ENCODE measurements at places on chromosomes 3 and 15.

- no peak for DNase-seq
Measured at GRCh38 chr3:56364665-56365064, 103.6 kb downstream of the ERC2 start.

DNA sequence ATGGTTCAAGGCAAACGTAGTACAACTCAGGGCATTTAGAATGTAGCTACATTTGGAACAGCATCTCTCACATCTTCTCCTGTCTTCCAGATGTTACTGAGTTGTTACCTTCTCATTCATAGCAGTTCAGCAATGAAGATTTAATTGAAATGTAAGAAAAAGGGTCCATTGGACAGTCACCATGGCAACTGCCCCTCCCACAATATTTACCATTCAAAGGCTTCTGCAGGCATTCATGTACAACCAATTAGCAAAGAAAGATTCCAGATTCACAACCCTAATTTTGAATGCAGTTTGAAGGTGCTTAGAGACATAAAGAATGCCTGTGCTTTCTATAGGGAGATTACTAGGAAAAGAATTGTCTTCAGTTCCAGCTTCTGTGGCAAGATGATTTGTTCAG, 22.2 kb downstream of the SCN11A start:
- DNase-seq: no peak

GRCh38 chr3:12455740-12456139, 28.5 kb upstream of the TSEN2 start:
- DNase-seq: no peak

DNA sequence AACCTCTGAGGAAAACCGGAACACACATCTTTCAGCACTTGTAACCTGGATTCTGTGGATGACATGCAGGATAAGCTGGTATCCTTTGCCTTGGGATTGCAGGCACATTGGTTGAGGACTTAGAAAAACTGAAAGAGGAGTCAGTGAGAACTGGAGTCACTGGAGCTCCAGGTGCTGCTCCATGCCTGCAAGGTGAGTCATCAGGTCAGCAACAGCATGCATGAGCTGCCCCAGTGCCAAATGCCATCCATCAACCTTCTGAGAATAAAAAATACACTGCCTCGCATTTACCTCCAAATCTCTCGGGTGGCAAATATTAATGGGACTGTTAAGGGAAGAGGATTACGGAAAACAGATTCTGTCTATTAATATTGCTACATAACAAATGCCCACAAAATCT, 729.1 kb downstream of the NTRK3 start:
- no peak for DNase-seq

DNA sequence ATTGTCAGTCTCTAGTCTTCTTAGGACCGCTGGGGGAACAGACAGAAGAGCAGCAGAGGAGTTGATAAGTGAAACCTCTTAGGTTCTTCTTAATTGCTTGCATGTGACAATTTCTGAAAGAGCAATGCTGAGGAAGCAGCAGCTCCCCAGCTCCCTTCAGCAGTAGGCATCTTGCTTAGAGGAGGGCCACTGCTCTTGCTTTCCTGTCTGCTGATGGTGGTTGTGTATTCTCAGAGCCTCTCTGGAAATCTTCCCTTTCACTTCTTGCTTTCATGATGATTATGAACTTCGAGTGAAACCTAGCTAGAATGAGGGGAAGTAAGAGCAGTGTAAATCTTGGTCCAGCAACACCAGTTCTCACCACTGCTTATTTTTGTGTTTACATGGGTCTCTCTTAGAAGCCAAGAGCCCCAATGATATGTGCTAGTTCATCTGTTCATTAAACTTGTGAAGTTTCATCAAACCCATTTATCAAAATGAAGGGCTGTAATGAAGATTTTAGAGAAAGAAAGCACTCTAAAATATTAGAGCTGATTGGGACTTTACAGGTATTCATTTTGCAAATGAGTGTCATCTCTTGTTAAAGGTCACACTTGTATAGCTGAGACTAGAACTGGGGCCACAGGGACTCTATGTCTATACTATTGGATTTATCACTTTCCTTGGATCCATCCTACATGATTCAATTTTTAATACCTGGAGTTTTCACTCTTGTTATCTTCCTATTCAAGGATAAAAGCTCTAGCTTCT, 246.7 kb downstream of the LPP start:
- no peak for DNase-seq

DNA sequence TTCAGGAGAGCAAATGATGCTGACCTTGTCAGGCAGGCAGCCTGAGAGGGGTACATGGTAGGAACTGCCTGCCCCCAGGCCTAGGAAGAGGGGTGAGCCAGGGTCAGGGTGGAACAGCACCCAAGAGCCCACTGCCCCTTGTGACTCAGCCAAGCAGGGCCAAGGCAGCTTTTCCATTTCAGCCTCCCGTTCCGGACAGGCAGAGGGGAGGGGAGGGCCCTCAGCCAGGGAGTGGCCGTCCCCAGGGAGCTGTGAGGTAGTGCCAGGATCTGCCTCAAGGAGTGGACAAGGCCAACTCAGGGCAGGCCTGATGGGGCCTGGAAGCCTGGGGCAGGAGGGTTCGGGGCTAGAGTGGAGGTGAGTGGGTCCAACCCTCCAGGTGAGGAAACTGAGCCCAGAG, 5.1 kb upstream of the ANKRD63 start:
- no peak for DNase-seq

DNA sequence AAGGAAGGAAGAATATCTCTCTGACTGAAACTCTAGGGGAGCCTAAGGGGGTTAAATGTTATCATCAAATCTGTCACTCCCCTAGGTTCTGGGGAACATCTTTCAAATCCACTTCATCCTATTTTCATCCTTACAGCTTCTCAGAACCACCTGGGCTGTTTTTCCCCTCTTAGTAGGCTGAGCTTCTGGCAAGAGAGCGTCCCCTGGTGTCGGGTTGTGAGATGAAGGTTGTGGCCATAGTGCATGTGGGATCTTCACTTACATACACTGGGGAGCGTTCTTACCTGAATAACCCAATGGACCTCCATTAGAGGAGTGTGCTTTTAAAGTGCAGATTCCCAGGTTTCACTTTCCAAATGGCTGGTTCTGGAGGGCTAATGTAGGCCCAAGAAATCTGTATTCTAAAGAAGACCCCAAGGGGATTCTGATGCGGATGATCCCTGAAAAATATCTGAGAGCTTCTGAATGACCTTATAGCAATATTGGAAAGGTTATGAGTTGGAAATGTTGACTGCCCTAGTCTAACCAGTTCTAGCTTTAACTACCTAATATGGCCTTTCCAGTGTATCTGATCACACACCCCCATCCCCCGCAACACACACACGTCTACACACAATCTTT, 663.7 kb downstream of the AGBL1 start:
- DNase-seq: no peak

GRCh38 chr15:27237319-27237939, 266.4 kb downstream of the GABRG3 start:
- no peak for DNase-seq

GRCh38 chr3:59082106-59082505, 32.3 kb upstream of the CFAP20DC start:
- DNase-seq: no peak

- DNase-seq: no peak
Measured at GRCh38 chr3:100082714-100083113, 31.6 kb downstream of the FILIP1L start.

DNA sequence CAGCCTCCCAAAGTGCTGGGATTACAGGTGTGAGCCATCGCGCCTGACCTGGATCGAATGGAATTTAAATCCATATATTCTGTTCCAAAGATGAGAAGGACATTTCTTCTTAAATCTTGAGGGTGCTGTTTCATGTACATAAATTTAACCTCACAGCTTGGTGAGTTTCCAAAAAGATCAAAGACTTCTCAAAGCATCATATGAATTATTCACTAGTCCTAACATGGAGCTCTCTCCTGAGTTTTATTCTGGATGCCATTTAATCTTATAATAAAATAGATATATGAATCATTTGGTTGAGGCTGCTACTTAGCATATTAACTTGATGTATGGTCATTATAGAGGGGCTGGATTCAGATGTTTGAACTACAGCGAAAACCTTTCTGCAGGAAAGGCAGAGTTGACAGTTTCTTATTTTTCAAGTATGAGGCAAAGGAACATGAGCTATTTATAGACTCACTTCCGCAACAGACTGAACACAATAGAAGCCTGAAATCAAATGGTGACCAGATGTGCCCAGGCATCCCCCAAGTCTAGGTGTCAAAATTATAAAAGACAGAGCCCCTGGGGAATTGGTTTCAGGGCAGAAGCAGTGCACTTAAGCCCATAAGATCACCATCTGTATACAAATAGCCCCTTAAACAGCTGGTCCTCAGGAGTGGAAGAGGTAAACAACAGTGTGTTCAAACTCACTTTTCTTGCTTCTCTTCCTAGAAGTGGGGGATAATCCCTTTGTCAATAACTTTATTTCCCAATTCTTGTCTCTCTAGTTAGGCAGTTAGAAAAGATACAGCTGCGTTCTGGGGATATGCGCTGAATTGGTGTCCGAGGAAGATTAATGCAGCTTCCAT, 29.7 kb downstream of the STARD9 start:
- no peak for DNase-seq

- DNase-seq: no peak
Measured at GRCh38 chr3:160403796-160404470, 4.5 kb downstream of the SMC4 start.

DNA sequence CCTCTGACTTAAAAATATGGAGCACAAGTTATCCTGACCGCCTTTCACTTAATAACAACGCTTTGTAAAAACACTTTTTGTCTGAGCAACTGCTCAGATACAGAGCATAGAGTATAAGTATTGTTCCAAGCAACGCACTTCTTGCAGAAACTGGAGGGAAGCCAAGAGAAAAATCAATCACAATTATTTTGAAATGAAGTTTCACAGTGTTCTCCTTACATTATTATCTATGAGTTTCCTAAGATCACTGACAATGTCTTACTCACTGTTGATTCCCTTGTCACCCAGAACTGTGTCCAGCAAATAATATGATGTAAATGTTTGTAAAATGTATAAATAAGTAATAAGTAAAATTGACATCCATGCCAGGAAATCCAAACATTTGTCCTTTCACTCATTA, 184.6 kb upstream of the GPR149 start:
- no peak for DNase-seq
